ENCODE measurements at places on chromosomes 1 and 21.

DNA sequence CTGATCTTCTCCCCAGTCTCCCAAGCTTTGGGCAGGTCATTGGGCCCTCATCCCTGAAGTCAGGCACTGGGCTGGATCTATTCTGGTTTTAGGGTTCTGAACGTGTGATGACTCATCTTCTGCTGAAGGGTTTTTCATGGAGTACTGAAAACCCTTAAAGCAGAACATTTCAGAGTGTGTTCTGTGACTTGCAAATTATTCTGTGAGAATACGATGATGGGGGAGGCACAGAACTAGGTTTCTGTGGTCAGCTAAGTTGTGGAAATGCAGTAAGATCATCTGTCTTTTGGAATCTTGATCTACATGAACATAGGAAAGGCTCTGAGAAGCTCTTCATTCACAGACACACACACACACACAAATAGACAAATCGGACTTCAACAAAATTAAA is 46.2 kb downstream of the NAV1 start:
- no peak for DNase-seq

DNA sequence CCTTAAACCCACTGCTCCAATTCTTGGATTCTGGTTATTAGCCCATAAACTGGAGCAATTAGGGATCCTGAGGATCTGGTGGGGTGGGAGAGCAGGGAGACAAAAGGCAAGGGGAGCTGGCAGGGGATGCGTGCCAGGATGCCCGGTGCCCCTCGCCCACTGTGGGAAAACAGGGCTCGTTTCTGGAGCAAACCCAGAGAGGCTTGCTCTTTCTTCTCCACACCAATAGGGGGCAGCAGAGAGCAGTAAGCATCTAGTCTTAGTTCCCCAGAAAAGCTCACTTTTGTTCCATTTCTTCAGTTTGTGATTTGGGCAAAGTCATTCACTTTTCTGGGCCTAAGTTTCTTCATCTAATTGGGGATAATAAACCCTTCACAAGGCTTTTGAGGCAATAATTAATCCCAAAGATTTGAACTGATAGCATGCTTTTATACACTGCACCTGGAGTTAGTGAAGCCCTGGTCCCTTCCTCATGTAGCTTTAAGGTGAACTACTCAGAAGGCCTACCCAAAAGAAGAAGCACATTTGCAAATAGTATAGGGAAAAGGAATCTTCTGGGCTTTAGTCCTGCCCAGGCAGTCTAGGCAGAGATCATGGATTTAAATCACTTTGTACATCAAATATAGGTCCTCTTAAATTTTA is 160.6 kb upstream of the USP24 start:
- DNase-seq = no peak

GRCh38 chr1:31753707-31754349 is 10.3 kb downstream of the ADGRB2 start:
- no peak for DNase-seq

DNA sequence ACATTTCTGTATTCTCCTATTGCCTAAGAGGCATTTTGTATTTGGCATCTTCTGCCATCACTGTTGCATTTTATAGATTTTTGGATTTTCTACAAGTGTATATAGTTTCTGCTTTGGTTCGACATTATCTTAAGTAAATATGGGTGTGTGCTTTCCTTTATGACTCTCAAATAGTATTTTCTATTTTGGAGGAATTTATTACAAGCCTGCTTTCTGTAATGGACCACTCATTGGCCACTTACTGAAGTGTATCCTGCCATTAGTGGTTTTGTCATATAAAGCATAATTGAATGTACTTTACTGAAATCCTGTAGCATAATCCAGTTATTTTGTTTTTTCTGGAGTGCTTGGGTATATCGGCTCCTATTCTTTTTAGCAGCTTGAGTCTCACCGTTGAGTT is 184.3 kb downstream of the PATJ start:
- no peak for DNase-seq

GRCh38 chr1:205191622-205192021 is 19.9 kb downstream of the DSTYK start:
- DNase-seq = no peak

DNA sequence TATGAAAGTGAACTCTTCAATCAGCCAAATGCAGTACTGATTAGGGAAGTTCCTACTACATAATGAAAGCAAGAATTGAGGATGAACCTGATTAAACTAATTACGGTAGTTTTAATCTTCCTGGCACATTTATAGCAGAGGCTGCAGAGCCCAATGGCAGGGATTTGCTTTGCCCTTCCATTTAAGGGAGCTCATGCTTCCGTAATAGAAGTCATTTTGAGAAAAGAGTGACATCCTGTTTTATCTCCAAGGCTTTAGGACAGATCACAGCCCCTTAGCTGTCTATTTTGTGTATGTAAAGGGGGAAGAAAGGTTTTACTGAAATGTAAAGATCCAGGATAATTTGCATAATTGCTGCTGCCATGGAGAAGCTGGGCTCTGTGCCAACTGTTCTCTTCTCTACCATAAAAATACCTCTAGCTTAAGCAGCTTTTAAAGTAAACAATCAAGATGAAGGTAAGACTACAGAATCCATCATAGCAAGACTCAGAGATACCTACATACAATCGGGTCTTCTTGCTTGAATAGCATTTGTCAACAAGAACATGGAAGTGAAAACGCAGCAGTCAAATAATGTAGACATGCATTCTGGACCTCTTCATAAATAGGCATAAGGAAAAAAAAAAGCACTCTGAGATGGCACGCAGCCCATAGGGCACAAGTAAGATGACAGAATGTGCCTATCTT is 62.5 kb downstream of the ASH1L start:
- no peak for DNase-seq

GRCh38 chr1:79398501-79398900 is 392.0 kb upstream of the ADGRL4 start:
- no peak for DNase-seq
